ENCODE measurements at places on chromosomes 11 and 22. TPM values are rescaled to one million over a fixed set of nuclear protein-coding genes. Genes with fewer than 3 reads are reported as not detected.

GRCh38 chr11:75219869-75220268 lies 20.7 kb upstream of the TPBGL start:
- H3K27ac ChIP-seq: no peak overlapping the region
- H3K27me3 ChIP-seq: peaks cover 8% of the 10 kb centered on the region
- no peaks in the 10 kb centered on the region for H3K36me3 ChIP-seq
- no peak overlapping the region for H3K4me3 ChIP-seq
- no peaks in the 10 kb centered on the region for H3K4me1 ChIP-seq

DNA sequence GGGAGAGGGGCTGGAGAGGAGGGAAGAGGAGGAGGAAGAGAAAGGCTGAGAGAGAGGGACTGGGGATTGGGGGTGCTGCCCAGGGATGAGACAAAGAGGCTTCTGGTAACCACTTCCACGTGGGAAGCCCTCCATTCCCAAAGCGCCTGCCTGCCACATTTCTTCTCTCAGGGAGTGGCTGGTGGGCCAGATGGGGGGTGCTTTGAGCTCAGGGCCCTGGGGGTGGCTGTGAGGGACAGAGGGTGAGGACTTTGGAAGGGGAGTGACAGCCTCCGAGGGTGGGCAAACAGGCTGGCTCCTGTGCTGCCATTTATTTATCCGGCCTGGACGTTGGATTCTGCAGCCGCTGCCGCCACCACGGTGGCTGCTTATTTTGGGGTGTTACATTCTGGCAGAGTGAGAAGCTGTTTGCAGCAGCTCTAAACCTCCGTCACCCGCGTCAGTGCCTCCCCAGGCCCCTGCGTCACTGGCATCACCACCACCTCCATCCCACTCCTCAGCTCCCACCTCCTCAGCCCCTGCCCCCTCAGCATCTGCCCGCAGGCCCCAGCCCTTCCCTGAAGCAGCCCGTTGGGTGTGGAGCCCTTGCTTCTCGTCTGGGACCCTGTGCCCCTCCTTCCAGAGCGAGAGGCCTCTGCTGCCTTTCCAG lies 1.6 kb downstream of the RTN4RL2 start:
- DNase-seq: no peak
- peaks cover 45% of the 10 kb centered on the region for H3K27me3 ChIP-seq
- peak overlapping the region; percentile 5 for H3K4me3 ChIP-seq
- H3K4me1 ChIP-seq: peaks cover 22% of the 10 kb centered on the region
- H3K27ac ChIP-seq: no peak overlapping the region
- H3K36me3 ChIP-seq: no peaks in the 10 kb centered on the region

The ADM2 gene
- total RNA-seq: not detected

GRCh38 chr11:12565406-12565805 lies 108.8 kb upstream of the TEAD1 start:
- no peak overlapping the region for H3K27ac ChIP-seq
- H3K4me3 ChIP-seq: no peak overlapping the region
- no peak for DNase-seq
- H3K27me3 ChIP-seq: no peaks in the 10 kb centered on the region
- peaks cover 3% of the 10 kb centered on the region for H3K4me1 ChIP-seq

GRCh38 chr11:122198291-122198983 lies 82.4 kb upstream of the BLID start:
- H3K4me1 ChIP-seq: peaks cover 26% of the 10 kb centered on the region
- no peak overlapping the region for H3K4me3 ChIP-seq
- no peak for DNase-seq
- H3K27me3 ChIP-seq: no peaks in the 10 kb centered on the region
- H3K27ac ChIP-seq: no peak overlapping the region

The MYBPC3 gene
- total RNA-seq: 2,074 TPM

GRCh38 chr11:76119032-76119431 lies 87.3 kb downstream of the WNT11 start:
- H3K27me3 ChIP-seq: no peaks in the 10 kb centered on the region
- DNase-seq: no peak
- peaks cover 41% of the 10 kb centered on the region for H3K4me1 ChIP-seq

- no peaks in the 10 kb centered on the region for H3K36me3 ChIP-seq
- no peaks in the 10 kb centered on the region for H3K27me3 ChIP-seq
- no peak overlapping the region for H3K4me3 ChIP-seq
- H3K27ac ChIP-seq: no peak overlapping the region
- H3K4me1 ChIP-seq: peaks cover 61% of the 10 kb centered on the region
- no peak for DNase-seq
Measured at GRCh38 chr11:117820516-117820915, 4.0 kb downstream of the FXYD2 start.

DNA sequence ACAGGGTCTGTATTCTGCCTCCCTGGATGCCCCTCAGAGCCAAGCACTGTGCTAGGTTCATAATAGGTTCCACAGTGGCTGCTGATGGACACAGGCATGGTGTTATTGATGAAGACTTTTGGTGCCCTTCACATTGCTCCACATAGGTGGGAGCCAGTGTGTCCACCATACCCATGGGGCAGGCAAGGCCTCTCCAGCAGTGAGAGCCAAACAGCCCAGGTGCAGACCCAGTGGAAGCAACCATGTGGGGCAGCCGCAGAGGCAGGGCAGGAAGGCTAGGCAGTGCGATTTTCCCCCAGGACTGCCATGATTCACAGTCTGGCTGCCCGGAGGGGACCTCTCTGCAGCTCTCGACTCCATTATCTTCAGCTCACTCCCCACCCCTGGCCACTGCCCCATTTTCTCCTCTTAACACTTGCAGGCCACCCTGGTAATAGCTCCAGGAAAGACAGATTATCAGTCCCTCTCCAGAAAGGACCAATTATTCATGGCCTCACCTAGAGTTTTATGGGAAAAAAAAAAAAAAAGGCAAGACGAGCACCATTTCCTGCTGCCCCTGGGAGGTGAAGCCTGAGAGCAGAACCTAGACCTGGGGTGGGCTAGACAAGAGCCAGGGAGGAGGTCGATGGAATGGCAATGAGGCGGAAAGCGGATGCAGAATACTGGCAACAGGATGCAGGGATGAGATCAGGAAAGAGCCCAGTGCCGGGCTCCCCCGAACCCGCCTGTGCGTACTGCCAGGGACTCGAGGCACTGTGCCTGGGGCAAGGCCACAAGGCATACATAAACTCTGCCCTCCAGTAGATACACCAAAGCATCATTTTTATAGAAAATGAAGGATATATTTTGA lies 343.0 kb upstream of the NCAM1 start:
- no peaks in the 10 kb centered on the region for H3K4me1 ChIP-seq
- no peak for DNase-seq
- no peak overlapping the region for H3K27ac ChIP-seq
- H3K4me3 ChIP-seq: no peak overlapping the region
- H3K36me3 ChIP-seq: no peaks in the 10 kb centered on the region
- no peaks in the 10 kb centered on the region for H3K27me3 ChIP-seq

The SBF1 gene
- 87.4 TPM for total RNA-seq

The SYT12 gene
- 2.2 TPM for total RNA-seq

- H3K27me3 ChIP-seq: no peaks in the 10 kb centered on the region
- H3K4me3 ChIP-seq: no peak overlapping the region
- H3K36me3 ChIP-seq: no peaks in the 10 kb centered on the region
- H3K4me1 ChIP-seq: no peaks in the 10 kb centered on the region
- no peak for DNase-seq
- no peak overlapping the region for H3K27ac ChIP-seq
Measured at GRCh38 chr22:23414727-23415489, 165.2 kb downstream of the IGLL1 start.

DNA sequence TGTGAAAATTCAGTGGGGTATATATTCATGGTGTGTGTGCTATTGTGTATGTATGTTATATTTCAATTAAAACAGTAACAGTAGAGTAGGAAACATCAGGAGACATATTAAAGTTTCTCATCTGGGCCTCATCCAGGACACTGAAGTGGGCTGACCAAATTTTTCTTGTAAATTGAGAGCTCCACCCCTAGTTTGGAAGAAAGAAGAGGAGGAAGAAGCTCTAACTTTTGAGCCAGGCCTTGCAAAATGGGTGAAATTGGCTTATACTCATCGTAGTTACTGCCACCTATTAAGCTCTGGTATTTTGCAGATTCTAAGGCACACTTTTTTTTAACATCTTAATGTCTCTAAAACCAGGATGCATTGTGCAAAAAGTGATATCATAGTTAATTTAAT lies 33.7 kb downstream of the TSPAN18 start:
- H3K27me3 ChIP-seq: no peaks in the 10 kb centered on the region
- no peaks in the 10 kb centered on the region for H3K36me3 ChIP-seq
- no peak for DNase-seq
- H3K4me1 ChIP-seq: peaks cover 65% of the 10 kb centered on the region

All from heart left ventricle (tissue), 16 donors.